Caki2 (cell line): ENCODE measurements at places on chromosomes 7 and 10.

DNA sequence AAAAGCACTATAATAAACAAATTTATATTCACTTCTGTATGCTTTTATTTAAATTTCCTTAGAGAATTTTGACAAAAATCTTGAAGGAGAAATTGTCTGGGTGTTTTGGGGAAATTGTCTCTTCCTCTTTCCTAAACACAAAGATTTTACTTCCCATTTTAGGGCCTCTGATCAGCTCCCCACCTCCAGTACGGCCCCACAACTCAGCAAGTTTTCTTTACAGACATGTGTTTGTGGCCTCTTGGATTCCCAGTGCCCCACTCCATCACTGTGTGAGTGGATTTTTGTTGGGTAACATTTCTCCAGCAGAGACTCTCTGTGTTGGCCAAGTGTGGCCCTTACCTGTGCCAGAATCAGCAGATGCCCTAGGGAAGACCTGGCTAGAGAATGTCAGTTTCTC lies 182.8 kb upstream of the CDC14C start:
- no peak for DNase-seq

GRCh38 chr10:27319752-27320431 lies 79.3 kb upstream of the ACBD5 start:
- DNase-seq, result peak; percentile 79

DNA sequence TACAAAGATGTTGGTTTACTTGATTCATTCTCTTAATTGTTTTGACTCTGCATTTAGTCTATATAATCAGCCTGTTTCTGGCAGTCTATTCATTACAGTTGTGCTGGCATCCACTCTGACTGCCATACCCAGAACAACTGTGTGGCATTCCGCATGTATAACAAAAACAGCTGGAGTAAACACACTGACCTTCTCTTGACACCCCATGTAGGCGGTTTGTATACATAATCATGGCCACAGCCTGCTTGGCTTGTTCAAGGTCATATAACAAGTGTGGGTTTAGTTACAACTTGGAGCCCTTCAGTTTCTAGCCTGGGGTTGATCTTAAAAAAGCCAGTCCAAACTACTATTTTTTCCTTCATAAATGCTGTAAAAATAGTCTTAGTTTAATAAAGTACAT lies 70.9 kb downstream of the MBL2 start:
- no peak for DNase-seq

GRCh38 chr10:1679821-1680650 lies 57.3 kb downstream of the ADARB2 start:
- DNase-seq, result no peak

DNA sequence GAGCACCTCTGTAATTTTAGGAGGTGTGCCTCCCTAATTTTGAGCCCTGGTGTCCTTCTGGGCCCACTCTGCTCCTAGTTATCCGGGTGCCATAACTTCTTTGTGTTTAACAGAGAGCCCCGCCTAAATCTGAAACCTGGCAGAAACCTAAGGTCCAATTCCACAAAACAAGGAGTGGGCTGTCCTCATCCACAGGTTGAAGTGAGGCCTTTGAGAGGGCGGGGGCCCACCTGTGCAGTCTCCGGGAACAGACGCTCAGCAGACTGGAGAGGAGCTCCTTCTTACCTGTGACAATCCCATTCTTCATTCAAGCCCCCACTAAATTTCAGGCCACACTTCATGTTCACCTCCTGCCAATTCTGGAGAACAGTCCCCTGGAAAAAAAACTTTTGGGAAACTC lies 10.9 kb downstream of the TMEM72 start:
- DNase-seq, result no peak

DNA sequence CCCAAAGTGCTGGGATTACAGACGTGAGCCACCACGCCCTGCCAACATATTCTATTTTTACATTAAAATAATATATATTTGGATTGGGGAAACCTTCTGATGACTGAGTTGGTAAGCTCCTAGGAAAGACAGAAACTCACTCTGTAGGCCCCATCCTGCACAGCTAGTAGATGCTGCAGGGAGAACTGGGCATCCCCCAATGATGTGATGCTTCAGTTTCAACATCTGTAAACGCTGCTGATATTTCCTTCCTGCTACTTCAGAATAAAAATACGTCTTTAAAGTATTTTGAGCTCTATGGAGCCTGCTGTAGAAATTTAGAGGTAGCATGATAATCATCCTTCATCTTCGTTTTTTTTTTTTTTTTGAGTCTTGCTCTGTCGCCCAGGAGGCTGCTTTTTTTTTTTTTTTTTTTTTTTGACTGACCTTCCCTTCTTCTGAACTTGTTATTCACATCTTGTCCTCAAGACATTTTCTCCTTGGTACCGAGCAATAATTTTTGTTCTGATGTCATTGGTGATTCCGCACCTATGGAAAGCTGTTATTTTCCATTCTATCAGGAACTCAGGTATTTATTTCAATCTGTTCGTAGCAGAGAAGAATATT lies 21.8 kb upstream of the INPP5F start:
- no peak for DNase-seq

DNA sequence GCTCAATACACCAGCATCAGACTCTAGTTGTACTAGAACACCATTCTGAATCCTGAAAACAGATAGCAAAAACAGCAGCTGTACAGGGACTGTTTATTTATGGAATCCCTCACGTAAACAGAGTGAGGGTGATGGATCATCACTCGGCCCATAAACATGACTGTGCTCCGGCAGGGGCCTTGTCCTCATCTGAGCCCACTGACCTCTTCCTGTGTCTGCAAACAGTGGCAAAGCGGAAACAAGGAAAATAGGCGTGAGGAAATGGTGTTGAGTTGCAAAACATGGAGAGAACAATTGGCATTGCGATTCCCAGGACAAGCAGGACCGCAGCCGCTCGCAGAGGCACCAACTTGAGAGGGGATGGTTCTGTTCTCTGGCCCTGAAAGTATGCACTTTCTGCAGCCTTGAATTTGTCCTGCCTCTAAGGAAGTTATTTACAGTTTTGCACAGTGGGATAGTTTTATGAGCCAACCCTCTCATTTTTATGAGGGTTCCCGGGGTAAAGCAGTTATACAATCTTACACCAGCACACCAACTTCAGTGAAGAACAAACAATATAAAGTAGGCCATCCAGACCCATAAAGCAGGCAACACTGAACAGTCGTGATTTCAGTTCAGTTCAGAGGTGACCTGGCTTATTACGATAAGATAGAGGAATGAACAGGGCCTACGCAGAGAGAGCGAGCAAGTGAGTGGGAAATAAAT lies 248.0 kb upstream of the FZD8 start:
- DNase-seq, result no peak

- no peak for DNase-seq
Observed at GRCh38 chr7:75686551-75686950, 52.2 kb downstream of the HIP1 start.

DNA sequence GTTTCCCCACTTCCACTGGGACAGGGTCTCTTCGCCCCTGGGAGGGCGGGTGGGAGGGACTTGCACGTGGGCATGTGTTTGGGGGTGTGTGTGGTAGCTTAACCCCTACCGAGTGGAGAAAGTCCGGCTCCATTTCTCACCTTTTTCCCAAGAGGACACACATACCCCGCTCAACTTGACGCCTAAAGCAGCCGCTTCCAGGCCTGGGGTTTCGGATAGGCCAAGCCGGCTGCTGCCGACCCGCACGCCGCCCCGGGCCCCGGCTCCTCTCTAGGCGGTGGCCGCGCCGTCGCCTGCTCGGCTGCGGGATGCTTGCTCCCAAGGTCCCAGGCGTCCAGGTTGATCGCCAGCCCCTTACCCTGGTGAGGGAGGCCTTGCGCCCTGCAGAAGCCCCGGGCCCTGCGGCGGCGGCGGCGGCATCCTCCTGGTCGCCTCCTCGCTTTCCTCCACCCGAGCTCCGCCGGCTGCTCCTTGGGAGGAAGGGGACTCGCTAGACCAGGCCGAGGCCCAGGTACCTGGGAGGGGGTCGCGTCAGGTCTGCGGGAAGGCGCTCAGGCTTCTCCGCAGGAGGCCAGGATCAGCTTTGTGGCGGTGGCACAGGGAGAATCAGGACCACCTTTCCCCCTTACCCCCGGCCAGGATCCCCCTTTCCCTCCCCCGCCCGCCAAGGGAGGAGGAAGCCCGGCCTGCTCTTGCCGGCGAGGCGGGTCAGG lies 3.2 kb upstream of the GATA3 start:
- no peak for DNase-seq

DNA sequence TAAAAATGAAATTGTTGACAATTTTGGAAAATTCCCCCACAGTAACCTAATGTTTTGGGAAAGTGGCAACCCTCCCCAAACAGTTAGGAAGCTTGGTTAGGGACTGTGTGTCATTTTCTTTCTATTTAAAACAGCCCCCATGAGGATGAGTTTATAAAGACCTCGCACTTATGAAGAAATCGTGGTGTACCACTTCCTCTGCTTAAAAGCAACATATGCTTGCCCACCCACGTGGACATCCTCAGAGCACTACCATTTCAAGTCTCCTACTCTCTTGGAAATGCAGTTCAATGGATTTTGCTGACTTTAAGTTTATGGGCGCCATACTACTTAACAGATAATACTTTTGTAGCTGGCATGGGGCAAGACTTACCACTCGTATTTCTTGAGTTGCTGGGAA lies 223.8 kb downstream of the DYNC1I1 start:
- no peak for DNase-seq

DNA sequence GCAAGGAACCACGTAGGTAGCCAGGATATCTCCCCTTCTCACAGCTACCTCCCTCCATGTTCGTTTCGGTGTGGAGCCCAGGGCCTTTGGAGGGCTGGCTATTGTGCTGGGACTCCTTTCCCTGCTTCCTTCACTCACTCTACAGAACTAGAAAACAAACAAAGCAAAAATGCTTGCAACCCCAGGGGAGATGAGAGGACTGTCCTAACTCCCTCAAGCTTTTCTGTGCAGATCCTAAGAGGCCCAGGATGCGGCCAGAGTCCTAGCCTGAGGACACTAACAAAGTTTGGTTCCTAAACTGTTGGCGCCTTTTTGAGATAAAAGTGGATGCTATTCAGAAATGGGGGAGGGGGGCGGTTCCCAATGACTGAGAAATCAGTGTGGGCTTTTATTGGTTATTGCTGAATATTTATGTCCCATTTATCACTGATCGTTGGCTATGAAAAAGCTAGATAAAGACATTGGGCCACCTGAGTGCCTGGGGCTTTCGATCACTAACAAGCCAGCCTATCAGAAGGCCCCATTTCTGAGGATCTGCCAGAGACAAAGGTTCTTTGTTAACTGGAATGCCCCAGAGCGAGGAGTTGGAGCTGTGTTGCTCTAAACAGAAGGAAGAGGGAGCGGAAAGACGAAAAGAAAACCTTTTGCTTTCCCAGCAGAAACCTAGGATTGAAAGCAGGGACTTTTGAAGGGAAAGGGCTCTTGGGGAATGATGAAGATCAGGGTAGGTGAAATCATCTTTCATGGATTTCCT lies 95.2 kb upstream of the EGR2 start:
- no peak for DNase-seq

DNA sequence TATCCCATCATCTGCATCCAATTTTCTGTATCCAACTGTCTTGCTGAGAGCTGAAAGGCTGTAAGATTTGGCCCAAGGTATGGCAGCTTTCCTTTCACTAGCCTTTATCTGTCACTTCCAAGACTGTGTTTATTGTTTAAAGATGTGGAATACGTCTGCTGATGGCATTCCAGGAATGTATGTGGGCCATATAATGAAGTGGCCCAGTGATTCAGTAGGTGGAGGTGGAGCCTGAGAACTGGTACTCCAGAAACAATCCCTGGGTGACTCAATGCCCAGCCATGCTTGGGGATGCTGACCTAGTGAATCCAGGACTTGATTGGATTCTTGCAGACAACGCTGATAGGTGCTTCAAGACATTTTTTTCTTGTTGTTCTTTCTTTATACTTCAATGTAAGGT lies 13.5 kb downstream of the NEUROD6 start:
- DNase-seq, result peak; percentile 59

GRCh38 chr10:73796766-73797165 lies 11.4 kb downstream of the ZSWIM8 start:
- DNase-seq, result no peak

DNA sequence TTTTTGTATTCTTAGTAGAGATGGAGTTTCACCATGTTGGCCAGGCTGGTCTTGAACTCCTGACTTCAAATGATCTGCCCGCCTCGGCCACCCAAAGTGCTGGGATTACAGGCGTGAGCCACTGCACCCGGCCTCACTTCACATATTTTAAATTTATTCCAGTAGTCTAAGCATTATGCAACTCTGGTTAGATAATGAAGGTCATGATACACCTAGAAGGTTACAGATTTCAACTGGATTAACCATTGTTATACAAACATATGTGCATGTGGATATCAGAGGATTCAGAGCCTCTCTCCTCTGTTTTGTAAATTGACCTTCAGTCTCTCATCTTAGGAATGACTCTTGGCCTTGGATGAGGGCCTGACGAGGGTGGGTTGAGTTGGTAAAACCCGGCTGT lies 146.3 kb downstream of the DPP6 start:
- DNase-seq, result no peak

DNA sequence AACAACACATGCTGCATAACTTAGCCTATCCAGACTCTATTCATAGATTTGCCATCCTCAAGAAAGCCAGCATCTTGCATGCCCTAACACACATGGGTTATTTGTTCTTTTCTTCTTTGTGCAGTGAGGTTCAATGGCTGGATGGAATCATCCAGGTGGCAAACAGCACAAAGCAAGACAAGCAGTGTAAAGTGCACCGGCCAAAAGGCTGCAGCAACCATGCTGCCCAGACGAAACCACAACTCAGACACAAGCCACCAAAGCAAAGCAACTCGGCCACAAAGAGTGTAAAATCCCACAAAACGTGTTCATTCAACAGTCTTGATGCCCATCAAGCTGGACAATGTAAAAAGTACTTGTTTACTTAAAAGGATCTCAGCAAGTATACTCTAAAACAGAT lies 76.9 kb downstream of the PIP4K2A start:
- no peak for DNase-seq

DNA sequence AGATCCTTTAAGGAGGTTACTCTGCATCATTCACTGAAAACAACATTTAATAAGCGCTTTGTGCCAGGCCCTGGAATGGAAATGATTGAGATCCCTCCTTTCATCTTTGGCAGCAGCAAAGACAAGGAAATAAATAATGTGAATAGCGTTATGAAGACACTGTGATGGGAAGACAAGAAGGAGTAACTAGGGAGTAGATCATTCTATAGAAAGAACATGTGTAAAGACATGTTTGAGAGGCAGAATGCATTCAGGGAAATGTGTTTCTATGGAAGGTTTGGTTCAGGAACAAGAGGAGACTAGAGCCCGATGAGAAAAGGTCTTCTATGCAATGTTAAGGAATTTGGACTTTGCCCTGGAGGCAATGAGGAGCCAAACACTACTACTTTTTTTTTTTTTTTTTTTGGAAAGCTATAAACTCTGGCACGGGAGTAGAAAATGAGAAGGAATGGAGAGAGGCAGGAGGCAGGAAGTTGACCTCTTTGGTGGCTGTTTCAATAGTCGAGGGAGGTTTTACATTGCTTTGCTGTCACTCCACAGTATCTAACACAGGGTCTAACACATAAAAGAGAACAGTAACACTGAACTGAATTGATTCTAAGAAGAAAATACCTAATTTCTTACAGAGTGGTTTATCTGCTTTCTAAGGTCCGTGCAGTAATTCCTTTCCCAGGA lies 44.9 kb downstream of the SMURF1 start:
- peak; percentile 65 for DNase-seq

- no peak for DNase-seq
Observed at GRCh38 chr7:113996405-113996804, 77.6 kb upstream of the PPP1R3A start.
